ENCODE measurements at places on chromosomes 11 and 22. TPM values are rescaled to one million over a fixed set of nuclear protein-coding genes. Genes with fewer than 3 reads are reported as not detected.

ARHGAP20 gene
- not detected for total RNA-seq

SNU13 gene
- 181 TPM for total RNA-seq

NPAS4 gene
- not detected for total RNA-seq

RBFOX2 gene
- 32.3 TPM for total RNA-seq

SLC22A25 gene
- not detected for total RNA-seq

STK33 gene
- total RNA-seq: 3.4 TPM

SNAP29 gene
- total RNA-seq: 15.7 TPM

OR52N4 gene
- total RNA-seq: not detected
